ENCODE measurements at places on chromosomes 3 and 15.

DNA sequence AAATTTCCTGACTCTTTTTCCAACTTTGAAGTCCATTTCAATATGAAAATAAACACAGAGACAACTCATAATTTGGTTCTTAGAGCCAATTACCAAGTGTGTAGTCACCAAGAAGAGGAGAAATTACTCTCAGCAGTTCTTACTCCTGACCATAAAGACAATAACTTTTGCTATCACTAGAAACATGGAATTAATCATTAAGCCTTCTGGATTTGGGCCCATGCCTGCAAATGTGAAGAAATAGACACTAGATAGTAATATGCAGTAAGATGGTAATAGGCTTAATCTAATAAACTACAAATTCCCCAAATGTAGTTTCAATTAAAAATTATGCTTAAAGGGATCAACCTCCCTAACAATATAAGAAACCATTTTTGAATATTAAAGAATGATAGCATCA, 185.1 kb upstream of the AGTR1 start:
- DNase-seq: no peak

GRCh38 chr15:85124173-85124572, 142.5 kb downstream of the PDE8A start:
- no peak for DNase-seq

DNA sequence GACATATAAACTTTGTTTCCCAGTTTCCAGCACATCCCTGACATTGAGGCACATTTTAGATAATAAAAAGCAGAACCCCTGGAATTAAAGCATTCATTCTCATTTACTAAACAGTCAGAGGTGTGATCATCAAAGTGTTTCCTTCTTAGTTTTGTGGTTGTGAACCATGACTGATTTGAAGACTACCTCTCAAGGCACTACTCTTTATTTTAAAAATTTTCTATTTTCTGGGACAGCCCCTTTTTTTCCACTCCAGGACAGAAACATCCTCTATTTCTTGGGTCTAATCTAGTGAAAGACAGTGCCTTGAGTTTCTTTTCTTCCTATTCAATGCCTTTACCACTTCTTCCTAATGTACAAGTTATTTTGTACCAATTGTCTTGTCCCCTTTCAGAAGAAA, 5.2 kb downstream of the SST start:
- DNase-seq: no peak

DNA sequence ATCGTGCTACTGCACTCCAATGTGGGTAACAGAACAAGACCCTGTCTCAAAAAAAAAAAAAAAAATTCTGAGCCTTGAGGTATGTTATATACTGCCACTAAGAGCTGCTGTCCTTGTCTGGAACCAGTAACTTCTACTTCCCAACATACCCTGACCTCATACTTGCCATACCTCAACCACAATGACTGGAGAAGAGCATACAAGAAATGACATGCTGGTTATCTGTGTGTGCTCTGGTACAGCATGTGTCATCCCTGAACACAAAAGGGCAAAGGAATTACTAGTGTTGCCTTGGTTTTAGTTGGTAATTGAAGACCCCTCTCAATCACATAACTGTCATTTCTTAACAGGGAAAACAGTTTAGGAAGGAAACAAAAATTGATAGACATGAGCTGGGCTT, 54.5 kb downstream of the MRPS25 start:
- no peak for DNase-seq

DNA sequence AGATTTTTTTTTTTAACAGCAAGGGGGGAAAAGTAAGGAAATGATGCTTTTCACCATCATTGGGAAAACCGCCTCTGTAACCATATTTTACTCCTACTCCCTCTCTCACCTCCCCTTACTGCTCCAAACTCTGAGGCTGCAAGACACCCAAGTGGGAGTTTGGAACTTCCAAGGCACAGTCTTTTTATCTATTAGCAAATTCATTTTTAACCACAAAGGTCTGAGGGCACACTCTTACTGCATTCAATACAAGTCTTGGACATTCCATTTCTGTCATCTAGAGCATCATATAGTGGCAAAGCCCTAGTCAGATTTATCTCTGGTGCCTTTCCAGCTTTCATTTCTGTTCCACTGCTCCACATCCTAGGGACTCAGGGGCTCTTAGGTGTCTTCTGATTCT, 13.2 kb downstream of the FAM162A start:
- DNase-seq: no peak

DNA sequence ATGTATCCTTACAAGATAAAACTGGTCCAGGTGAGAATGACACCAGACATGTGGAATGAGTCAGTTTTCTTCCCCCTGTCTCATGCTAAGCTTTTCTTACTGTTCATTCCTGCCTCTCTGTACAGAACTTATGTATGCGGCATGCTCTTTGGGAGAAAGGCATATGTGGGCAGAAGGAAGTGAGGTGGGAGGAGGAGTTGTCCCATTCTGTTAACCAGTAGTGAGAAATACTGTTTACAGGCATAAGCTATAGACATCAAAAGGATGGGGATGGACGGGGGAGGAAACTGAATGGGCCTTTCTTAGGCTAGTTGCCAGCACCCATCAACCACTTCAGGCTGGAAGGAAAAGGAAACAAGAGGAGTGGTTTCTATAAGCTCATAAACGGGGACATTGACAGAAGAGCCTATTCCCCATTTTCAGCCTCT, 143.6 kb upstream of the BHLHE40 start:
- DNase-seq: no peak

DNA sequence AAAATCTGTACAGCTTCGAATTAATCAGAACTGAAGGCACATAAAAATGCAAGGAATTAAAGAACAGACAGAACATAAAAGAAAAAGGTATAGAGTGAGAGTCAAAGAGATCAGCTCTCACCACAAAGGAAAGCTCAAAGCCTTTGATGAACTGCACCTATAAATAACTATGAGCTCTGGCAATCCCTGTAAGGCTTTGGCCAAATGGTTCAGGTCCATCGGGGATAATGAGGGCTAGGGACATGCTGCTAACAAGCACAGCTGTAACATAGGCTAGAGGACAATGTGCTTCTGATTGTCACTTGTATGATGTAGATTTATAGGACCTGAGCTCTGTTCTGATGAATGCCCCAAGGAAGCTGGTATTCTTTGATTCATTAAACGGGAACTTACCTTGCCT, 113.9 kb upstream of the MRPL3 start:
- no peak for DNase-seq

GRCh38 chr3:150035301-150035779, 64.6 kb upstream of the PFN2 start:
- DNase-seq: no peak

Measured in esophagus squamous epithelium (tissue), 5 donors.